ELR (cell line): ENCODE measurements at places on chromosomes 2 and 18.

- DNase-seq: no peak
These were observed 16.2 kb upstream of the ALPP start for GRCh38 chr2:232362174-232362900.

- no peak for DNase-seq
These were observed 148.6 kb downstream of the GALNT1 start for GRCh38 chr18:35729991-35730668.

- no peak for DNase-seq
These were observed 4.2 kb downstream of the CHCHD5 start for GRCh38 chr2:112588611-112589045.

DNA sequence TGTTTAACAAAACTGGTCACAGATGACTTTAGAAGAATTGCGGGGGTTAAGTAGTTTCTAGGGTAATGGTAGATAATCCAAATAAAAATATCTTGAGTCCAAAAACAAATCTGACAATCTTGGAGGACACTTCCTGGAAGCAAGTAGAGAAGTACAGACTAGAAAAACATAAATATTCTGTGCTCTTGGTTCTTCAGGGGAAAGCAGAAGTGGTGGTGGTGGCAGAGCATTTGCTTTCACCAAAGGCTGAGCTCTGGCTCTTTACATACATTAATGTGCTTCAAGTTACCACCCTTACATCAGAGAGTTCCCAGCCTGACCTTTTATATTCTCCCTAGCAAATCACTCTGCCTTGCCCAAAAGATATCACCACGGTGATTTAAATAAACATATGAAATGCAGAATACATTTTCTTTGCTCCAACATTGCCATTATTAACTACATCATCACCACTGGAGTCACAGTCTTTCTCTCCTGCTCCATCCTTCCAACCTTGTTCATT lies 15.3 kb downstream of the PDE11A start:
- no peak for DNase-seq

- DNase-seq: no peak
These were observed 14.1 kb upstream of the HOXD1 start for GRCh38 chr2:176174382-176174823.
